ENCODE measurements at places on chromosomes 12 and 14.

- DNase-seq, result no peak
Observed at GRCh38 chr14:96790706-96791105, 6.5 kb upstream of the VRK1 start.

- no peak for DNase-seq
Observed at GRCh38 chr12:117403586-117404139, 42.2 kb upstream of the NOS1 start.

- DNase-seq, result no peak
Observed at GRCh38 chr14:101048766-101049165, 145.2 kb upstream of the RTL1 start.

DNA sequence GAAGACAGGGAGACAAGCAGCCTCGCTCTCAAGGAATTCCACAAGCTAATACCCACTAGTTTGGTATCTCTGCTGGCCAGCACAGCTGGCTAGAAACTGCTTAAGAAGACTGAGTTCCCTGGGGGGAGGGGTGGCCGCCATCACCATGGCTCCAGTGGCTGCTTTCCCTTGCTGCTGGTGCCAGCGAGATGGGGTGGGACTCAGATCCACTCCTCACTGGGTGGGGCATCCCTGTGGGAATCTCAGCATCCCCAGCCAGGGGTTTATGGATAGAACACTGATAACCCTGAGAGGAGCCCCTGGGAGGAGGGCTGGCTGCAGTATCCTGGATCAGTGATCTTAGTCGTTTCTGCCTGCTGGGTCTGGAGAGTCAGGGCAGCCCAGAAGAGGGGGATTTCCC, 170.6 kb upstream of the MDGA2 start:
- no peak for DNase-seq

DNA sequence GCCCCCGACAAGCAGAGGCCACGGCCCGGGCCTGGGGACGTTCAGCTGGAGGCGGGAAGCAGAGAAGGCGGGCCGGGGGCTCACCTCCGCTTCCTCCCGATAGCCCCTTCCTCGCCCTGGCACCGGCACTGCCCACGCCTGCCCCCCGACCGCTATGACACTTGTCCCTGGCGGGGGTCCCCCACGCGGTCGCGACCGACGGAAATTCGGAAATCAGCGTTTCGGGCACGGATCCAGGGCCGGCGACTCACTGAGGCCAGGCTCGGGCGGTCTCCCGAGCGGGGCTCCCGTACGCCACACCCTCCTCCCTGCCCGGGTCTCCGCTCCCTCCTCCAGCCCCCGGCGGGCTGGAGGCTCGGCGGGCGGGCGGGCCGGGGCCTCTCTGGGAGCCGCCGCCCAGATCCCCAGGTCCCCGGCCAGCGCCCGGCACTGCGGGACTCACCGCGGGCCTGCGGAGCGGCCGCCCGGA, 581 bp downstream of the PITPNM2 start:
- DNase-seq, result no peak

DNA sequence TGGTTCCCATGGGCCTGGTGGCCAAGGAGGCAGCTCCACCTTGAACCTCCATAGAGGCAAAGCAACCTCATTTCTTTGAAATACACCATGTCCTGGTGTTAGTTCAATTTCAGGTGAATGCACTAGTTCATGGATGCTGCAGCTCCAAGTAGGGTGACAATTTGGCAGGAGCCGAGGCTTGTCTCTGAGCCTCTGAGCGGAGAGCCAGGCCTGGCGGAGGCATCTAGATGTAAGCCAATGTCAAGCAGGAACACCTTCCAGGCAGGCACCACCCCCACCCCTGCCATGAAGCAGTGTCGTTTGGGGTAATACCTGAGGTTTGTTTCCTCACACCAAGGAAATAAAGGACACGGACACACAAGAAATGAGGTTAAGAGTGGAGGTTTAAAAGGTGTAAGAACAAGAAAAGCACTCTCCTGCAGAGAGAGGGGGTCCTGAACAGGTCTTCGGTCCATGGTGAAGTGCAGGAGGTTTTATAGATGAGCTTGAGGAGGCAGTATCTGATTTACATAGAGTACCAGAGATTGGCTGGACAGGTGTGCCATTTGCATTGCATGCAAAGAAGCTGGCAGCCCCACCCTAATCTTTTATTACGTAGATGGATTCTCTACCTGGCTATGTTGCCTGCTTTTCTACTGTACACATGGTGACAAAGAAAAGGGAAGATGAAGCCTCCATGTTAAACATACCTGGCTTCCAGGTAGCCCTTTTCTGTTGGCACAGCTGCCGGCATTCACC, 60.3 kb downstream of the RIN3 start:
- no peak for DNase-seq

DNA sequence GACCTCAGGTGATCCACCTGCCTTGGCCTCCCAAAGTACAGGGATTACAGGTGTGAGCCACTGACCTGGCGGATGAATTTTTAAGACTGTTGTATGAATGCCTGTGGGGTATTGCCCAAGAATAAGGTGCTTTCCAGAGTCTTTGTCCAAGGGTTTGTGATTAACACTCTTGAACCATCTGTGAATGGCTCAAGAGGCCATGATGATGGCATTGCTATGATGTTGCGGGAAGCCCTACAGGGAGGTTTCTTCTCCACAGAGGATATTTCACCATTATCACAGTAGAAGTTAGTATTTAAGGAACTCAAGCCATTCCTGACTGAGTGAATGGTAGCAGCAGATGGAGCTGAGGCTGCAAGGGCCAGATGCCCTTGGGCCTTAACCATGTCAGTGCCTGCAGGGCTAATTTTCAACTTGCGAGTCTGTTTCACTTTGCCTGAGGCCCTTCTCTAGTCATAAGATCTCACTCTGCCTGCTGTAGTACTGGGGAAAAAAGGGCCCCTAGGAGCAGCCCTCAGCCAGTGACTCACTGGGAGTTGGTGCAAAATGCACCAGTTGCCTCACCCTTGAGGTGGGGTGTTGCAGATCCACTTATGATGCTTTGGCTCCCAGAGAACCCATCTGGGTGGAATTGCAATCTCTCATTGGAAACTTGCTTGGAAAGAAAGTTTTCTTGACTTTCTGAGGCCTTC, 108.6 kb upstream of the FLRT2 start:
- DNase-seq, result no peak

GRCh38 chr12:126700096-126700495, 1566.9 kb upstream of the TMEM132C start:
- no peak for DNase-seq

- no peak for DNase-seq
Observed at GRCh38 chr12:33192226-33192625, 247.4 kb downstream of the SYT10 start.

DNA sequence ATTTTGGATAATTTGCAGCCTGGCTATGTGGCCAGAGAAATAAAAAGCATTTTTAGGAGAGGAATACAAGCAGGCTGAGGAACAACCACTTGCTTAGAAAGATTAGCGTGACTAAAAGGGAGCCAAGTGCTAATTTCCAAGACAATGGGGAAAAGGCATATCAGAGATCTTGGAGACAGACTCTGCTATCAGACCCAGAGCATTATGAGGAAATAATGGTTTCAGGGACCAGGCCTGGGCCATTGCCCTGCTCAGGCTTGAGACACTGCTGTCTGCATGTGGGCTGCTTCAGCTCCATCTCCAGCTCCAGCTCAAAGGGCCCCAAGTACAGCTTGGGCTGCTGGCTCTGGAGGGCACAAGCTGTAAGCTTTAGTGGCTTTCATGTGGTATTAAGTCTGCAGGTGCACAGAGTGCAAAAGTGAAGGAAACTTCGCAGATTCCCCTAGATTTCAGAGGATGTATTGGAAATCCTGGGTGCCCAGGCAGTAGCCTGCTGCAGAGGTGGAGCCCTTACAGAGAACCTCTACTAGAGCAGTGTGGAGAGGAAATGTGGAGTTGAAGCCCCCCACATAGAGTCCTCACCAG, 449.2 kb downstream of the ZFP36L1 start:
- DNase-seq, result no peak

GRCh38 chr12:124334976-124335375, 40.1 kb downstream of the RFLNA start:
- DNase-seq, result no peak

- no peak for DNase-seq
Observed at GRCh38 chr12:55734595-55734994, 5.8 kb upstream of the CD63 start.

GRCh38 chr12:13124656-13125505, 21.4 kb upstream of the GSG1 start:
- DNase-seq, result no peak

DNA sequence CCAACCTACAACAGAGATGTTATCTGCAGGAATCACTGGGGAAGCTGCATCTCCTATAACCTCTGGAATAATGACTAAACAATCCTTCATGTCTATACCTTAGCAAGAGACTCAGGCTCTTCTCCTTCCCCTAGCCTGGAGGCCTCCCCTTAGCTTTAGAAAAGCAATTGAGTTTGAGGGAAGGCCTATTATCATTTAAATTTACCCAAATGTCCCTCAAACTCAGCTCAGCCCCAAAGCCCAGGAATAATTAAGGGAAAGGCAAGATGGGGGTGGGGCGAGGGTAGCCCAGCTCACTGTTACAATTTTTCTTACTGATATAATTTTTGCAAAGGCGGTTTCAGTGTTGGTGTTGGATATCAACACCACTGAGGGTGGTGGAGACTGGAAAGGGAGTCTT, 151.4 kb upstream of the EEA1 start:
- no peak for DNase-seq

- DNase-seq, result no peak
Observed at GRCh38 chr14:31990926-31991572, 86.1 kb upstream of the ARHGAP5 start.

DNA sequence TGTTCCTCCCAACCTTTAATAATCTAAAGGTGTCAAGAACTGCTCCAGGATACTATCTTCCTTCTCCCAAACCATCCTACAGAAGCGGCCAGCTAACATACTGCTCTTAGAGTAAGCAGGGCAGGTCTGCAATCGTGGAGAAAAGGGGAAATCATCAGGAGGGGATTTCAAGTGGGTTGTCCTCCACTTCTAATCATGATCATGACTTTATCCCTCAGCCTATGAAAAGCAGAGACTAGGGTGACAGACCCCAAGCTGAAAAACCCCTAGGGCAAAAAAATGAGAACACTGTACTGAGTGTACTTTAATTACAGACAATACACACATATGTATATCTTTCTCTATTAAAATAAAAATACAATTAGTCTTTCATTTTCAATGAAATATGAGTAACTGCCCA, 13.9 kb downstream of the DUSP16 start:
- DNase-seq, result no peak

GRCh38 chr12:71107936-71108335, 49.9 kb downstream of the TSPAN8 start:
- DNase-seq, result no peak

DNA sequence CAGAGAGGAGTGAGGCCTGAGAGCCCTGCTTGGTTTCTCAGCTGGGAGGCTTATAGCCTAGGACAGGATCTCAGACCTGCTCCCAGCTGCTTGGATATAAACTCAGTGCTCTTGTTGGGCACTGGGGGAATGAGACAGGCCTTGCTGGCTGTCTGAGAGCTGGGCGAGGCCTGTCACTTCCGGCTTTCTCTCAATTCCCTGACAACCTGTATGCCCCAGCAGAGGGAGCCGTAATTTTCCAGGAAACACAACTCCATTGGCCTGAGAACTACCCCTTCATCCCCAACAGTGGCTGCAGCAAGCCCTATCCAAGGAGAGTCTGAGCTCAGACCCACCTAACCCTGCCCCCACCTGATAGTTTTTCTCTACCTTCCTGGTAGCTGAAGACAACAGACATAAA, 258.3 kb upstream of the STXBP6 start:
- no peak for DNase-seq

GRCh38 chr12:19298836-19299605, 140.3 kb upstream of the AEBP2 start:
- DNase-seq, result no peak

DNA sequence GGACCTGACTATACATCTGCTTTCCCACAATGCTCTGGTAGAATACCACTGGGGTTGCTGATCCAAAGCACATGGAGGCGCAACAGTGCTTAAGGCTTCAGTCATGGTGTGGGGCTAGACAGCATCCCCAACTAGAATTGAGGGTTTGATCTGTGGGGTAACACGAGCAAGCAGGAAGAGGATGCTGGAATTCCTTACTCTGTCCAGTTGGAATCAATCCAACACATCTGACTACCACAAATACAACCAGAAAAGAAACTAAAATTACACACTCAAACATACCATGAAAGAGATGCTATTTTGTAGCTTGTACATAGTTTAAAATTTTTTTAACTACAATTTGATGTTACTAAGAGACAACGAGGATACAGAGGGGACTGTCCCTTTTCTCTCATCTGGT, 40.4 kb upstream of the GTF2A1 start:
- no peak for DNase-seq

DNA sequence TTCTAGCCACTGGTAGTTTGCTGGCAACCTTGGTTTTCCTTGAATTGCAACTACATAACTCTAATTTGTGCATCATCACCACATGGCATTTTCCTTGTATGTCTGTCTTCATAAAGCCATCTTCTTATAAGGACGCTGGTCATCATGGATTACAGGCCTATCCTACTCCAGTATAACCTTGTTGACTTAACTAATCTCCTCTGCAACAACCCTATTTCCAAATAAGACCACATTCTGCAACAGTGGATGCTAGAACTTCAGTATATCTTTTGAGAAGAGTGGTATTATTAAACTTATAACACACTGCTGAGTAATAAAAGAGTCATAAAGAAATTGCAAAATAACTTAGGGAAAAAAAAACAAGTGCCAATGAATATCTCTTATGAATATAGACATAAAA, 511.8 kb upstream of the FOXG1 start:
- no peak for DNase-seq

DNA sequence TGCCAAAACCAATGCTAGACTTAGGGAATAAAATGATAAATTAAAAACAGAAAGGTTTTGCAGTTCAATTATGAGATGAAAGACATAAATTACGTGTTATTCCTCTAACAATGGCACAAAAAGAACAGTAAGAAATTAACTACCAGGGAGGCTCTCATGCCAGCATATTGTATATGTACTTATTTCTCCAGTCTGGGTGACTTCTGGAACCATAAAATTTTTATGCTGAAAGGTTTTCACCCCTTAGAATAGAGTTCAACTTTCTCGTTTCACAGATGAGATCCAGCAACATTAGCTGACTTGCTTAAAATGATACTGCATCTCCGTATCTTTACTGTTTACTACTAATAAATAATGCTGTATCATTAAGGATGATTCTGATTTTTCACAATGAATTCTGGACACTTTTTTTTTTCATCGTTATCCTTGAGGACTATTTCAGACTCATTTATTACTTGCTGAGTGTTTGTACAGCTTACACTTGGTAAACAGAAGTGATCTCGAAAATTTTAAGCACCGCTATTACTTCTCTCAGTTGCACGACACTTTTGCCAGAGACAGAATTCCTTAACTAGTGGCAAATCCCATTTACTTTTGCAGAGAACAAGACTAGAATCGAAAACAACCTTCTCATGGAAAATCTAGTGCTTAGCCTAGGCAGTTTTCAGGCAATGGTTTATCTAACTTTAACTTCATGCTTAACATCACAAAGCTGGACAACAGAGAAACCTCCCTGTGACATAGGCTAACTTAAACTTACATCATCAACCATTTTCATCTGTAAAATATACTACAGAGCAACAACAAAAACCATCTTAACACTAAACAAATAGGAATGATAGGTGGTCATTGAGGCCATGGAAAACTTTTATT, 2.7 kb downstream of the RSRC2 start:
- DNase-seq, result no peak

GRCh38 chr14:39442293-39442692, 10.1 kb upstream of the FBXO33 start:
- no peak for DNase-seq

All from NK-92 treated with Interleukin-12 subunit alpha and Interleukin-12 subunit beta, amount 100 ng/mL, for 24 hours (cell line).